ENCODE measurements at places on chromosomes 7 and 10. TPM values are rescaled to one million over a fixed set of nuclear protein-coding genes. Genes with fewer than 3 reads are reported as not detected.

DNA sequence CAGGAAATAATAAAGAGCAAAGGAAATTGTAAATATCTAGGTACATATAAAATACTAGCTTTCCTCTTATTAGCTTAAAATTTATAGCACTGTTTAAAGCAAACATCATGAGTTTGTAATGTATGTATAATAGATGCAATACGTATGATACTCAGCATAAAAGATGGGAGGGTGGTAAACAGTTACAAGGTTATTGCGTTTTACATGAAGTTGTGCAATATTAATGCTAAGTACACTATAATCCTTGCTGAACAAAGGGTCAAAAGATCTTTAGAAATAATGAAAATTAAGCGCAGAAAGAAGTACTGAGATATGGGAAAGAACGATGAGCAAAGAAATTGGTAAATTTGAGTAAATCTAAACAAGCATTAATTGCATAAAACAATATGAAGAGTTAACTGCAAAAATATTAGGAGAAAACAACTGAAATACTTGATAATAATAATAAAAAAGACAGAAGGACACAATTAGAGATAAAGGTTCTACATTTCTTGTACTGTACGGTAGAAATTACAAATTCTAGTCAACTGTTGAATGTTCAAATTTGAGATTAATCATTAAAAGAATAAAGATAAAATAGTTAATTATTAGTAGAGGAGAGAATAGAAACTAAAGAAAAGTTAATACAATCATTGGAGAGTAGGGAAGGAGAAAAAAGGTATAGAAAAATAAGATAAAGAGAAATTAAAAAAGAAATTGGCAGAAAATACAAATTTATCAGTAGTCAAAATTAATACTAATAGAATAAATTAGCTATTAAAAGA is 17.9 kb downstream of the C10orf67 start:
- no peak for DNase-seq
- H3K27ac ChIP-seq = no peak overlapping the region
- H3K4me1 ChIP-seq = no peaks in the 10 kb centered on the region
- no peaks in the 10 kb centered on the region for H3K36me3 ChIP-seq

GRCh38 chr10:19663344-19663743 is 152.9 kb upstream of the PLXDC2 start:
- H3K27ac ChIP-seq = no peak overlapping the region
- H3K27me3 ChIP-seq = no peaks in the 10 kb centered on the region
- H3K36me3 ChIP-seq = no peaks in the 10 kb centered on the region
- H3K4me3 ChIP-seq = no peak overlapping the region

DNA sequence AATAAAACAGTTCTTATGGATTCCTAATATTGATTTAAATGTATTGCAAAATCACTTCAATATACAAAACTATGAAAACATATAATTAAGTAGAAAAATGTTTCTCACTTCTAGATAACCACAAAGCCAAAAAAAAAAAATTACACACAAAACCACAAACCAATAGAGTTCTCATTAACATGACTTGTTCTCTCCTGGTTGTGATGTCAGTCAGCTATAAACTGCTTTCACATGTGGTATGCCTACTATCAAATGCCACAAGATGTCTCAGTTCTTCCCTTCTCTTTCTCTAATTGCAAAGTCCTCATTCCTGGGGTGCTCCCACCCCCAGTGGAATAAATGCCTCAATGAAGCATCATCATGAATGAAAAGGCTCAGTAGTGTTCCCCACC is 16.6 kb downstream of the GNAI1 start:
- H3K4me1 ChIP-seq = peaks cover 87% of the 10 kb centered on the region
- no peak for DNase-seq
- H3K27ac ChIP-seq = peak overlapping the region; percentile 63

- H3K27ac ChIP-seq = no peak overlapping the region
- no peaks in the 10 kb centered on the region for H3K36me3 ChIP-seq
- DNase-seq = no peak
Measured at GRCh38 chr10:28715757-28716156, 38.4 kb downstream of the BAMBI start.

DNA sequence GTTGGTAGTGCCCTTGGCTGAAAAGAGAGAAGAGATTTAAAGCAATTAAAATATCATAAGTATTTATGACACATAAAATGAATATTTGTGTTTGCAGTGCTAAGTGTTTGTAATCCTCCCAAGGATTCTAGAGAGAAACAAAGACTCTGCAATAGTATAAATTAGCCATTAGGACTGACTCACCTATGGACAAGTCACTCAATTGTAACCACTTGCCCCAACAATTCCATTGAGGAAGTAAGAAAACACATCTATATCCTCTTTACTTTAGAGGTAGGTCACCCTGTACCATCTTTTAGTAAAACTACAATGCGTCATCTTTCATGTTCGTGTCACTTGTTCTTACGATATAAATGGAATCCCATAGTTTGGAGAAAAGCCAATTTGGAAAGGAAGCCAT is 85.7 kb upstream of the INHBA start:
- H3K36me3 ChIP-seq = no peaks in the 10 kb centered on the region
- no peaks in the 10 kb centered on the region for H3K4me1 ChIP-seq
- H3K27ac ChIP-seq = no peak overlapping the region
- H3K27me3 ChIP-seq = no peaks in the 10 kb centered on the region
- no peak overlapping the region for H3K4me3 ChIP-seq
- no peak for DNase-seq

Gene FAM13C
- 0.42 TPM for total RNA-seq

GRCh38 chr7:115889669-115889984 is 140.9 kb downstream of the TFEC start:
- no peaks in the 10 kb centered on the region for H3K27me3 ChIP-seq
- H3K4me3 ChIP-seq = no peak overlapping the region
- H3K36me3 ChIP-seq = no peaks in the 10 kb centered on the region

DNA sequence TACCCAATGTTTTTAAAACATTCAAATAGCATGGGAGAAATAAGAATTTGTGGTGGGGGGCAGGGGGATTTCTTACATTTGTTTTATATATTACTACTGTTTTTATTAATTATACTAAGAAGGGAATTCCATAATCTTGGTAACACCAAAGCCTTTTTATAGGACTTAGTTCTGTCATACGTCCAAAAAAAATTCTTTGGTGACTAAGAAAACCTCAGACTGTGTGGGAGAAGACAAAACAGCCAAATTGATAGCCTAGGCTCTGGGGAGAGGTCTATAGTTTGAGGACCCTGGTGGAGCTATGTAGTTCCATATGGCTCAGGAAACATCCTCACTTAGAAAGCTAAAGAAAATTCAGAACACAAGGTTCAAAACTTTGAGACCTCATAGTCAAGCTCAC is 23.4 kb downstream of the ACSM6 start:
- H3K4me1 ChIP-seq = no peaks in the 10 kb centered on the region
- H3K27me3 ChIP-seq = no peaks in the 10 kb centered on the region
- H3K36me3 ChIP-seq = no peaks in the 10 kb centered on the region
- H3K4me3 ChIP-seq = no peak overlapping the region
- no peak for DNase-seq

DNA sequence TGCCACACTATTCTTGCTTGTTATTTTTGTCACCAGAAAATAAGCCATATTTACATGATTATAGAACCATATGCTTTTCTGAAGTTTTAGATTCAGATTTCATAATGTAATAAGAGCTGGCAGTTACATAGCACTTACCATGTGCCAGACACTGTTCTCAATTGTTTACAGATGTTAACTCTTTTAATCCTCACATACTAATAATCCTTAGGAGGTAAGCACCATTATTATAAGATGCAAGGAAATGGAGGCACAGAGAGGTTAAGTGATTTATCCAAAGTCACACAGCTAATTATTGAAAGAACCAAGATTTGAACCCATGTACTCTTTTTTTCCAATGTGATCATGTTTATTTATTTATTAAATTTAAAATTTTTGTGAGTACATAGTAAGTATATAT is 57.2 kb downstream of the CREB5 start:
- no peaks in the 10 kb centered on the region for H3K4me1 ChIP-seq
- H3K27ac ChIP-seq = no peak overlapping the region
- H3K36me3 ChIP-seq = no peaks in the 10 kb centered on the region
- H3K4me3 ChIP-seq = no peak overlapping the region

- no peak overlapping the region for H3K4me3 ChIP-seq
- peak; percentile 96 for DNase-seq
- peak overlapping the region; percentile 54 for H3K27ac ChIP-seq
- H3K36me3 ChIP-seq = no peaks in the 10 kb centered on the region
Measured at GRCh38 chr10:12720217-12720981, 281.1 kb downstream of the CCDC3 start.

Data from HCT116 (cell line).